ENCODE measurements at places on chromosomes 5 and 9.

- DNase-seq: no peak
Observed at GRCh38 chr5:58012102-58012501, 447.8 kb downstream of the PLK2 start.

GRCh38 chr5:61257421-61257820 is 74.6 kb upstream of the ZSWIM6 start:
- no peak for DNase-seq

DNA sequence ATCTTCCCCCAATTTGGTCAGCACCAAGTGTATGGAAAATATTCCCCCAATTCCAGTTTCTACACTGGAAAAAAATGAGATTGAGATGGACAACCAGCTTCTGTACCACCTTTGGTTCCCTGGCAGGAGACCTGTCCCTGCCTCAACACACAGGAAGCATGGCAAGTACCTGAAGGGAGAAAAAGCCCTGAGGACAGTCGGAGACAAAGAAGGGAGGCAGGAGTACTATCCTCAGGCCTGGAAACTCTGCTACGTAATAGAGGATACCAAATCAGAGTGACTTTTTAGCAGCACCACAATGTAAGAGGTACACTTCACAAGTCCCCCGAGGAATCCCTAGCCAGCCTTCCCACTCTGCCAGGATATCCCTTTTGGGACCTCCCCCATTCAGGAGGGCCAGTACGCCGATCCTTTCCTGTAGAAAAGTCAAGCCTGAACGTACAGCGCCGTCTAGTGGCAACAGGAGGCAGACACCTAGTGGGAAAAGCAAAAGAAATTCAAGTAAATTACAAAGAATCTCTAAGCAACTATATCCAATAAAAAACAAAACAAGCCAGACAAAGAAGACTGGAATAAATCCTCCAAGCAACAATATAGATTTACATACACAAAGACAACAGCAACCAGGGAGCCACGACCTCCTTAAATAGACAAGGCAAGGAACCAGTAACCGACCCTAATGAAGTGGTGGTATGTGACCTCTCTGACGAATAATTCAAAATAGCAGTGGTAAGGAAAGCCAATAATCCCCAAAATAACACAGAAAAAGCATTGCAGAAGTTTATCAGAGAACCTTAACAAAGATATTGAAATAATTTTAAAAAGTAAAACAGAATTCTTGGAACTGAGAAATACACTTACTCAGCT is 63.3 kb upstream of the SLCO6A1 start:
- DNase-seq: no peak

GRCh38 chr9:89721176-89721700 is 116.4 kb downstream of the GADD45G start:
- no peak for DNase-seq

DNA sequence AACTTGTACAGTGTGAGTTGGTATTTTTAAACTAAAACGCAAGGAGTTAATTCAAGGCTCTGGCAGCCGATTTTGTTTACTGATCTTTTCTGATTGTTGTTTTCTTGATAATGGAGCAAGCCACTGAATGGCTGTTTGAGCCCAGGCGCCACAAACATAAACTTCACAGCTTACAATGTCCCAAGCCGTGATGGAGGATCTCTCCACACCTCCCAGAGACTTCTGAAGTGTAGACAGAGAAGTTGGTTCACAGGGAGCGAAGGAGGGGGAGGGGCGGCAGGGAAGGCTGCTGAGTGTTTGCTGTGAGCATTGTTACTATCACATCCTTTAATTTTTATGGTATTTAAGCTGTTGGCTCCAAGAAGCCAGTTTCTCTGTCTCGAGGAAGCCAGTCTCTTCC is 14.7 kb downstream of the ISL1 start:
- DNase-seq: no peak

DNA sequence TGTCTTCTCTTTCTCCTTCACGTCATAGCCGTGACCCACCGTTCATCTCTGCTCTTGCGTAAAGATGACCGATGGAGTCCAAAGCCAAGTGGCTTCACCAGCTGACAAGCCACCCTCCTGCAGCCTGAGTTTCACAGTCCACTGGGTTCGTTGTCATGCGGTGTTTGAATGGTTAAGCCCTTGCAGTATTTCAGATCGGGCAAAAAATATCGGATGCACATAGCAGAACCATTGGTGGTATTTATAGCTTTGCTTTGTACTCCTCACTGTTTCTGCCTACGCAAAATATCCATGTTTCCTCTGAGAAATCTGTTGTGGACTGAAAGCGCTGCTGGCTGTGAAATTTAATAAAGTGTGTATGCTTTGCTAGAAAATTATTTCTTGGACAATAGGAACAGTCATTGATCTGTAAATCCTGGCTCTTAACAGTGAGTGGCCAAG is 34.5 kb upstream of the NCS1 start:
- DNase-seq: no peak

GRCh38 chr5:87383216-87383615 is 29.5 kb downstream of the CCNH start:
- no peak for DNase-seq

DNA sequence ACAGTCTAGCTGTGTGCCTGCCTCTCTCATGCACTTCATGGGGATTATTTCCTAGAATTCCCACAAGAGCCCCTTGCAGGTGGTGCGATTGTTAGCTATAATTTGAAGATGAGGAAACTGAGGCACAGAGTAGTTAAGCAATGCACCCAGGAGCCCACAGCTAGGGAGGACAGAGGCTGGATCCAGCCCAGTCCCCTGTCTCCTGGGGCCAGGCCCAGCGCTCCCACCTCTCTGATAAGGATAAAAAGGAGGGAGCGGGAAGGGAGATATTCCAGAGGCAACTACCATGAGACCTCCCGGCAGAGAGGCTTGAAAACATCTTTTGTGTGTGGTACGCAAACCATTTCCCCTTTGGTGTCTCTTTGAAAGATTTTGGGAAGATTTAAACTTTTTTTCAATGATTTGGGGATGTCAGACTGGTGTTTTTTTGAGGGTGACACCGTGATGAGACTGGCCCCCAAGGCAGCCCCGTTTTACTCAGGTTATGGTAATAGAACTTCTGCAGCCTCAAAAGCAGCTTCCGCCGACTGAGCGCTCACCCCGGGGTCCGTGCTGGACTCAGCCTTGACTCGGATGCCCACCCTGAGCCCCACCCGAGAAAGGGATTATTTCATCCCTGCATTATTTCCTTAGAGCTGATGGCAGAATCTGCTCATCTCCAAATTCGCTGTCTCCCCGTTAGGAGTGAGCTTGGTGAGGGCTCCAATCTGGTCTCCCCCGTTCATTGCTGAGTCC is 144.7 kb upstream of the IER5L start:
- no peak for DNase-seq

- DNase-seq: no peak
Observed at GRCh38 chr9:126724226-126724625, 80.6 kb upstream of the ZBTB43 start.

DNA sequence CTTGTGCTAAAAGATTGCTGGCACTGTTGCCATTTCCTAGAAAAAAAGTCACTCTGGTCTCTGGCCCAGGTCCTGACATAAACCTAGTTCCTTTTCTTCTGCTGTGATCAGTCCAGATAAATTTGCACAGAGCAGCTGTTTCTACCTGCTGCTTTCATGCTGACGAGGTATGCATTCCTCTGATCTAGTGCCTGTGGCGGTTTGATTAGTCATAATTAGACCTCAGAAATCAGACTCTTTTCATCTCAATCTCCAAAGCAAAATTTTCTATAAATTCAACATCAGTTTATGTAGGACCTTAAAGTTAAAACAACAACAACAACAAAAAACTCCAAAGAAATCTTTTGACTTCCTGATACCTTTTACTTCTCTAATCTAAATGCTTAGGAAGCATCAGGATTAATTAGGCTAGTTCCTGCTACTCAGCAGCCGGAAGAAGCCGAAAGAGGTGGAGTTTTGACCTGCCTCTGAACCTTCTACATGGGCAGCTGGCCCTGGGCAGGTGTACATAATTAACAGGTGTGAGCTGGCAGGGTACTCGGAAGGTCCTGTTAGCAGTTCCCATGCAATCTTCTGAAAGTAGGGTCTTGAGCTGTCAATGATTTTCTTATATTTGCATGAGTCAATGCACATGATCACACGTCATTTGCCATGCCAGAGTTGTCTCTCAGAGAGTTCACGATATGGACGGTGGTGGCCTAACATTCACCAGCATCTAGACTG is 83.3 kb upstream of the CCDC112 start:
- DNase-seq: peak; percentile 28

- no peak for DNase-seq
Observed at GRCh38 chr9:76652894-76653293, 111.3 kb upstream of the PCA3 start.

- no peak for DNase-seq
Observed at GRCh38 chr5:91910655-91911054, 527.5 kb upstream of the ARRDC3 start.

- DNase-seq: peak; percentile 28
Observed at GRCh38 chr9:75866273-75866871, 24.1 kb upstream of the PCSK5 start.
